ENCODE measurements at places on chromosomes 6 and 20.
A peak's percentile ranks its signal among the peaks of the same experiment; 100 is the strongest.

- DNase-seq: peak; percentile 15
These were observed 161.4 kb downstream of the FOXC1 start for GRCh38 chr6:1770968-1771723.

DNA sequence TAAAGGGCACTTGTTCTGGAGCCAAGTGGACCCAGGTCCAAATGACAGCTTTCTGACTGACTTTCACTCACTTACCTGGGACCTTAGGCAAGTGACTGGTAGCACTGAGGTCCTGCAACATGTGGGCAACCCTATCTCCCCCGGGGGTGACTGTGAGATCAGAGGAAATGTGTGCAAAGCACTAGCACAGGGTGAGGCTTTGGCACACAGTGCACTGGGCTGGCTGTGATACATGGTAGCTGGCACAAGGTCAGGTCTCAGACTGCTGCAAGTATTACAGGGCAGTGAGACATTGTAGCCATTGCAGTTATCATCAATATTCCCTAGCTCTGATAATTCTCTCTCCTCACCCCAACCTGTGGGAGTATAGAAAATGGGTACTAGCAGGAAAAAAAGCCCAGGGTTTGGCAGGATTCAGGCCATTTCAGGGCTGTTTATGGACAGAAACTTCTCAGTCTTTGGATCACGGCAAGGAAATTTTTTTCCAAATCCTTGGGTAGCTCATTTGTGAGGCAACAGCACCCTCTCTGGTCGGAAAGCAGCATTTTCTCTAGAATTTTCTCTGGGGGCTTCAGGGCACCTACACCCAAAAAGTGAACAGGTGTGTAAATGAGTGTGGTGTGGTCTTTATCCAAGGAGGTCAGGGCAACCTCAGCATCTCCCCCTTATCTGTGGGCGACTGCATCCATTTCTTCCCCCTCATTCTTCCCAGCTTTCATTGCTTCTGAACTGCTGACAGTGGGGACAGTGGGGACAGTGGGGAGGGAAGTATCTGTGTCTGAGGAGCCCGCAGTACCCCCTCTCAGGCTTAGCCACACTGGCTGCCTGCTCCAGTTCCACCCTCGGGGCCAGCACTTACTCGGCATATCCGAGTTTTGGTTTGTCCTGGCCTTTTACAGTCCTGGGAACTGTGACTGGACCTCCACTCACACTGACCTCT lies 148.7 kb upstream of the PHACTR3 start:
- no peak for DNase-seq

GRCh38 chr6:90072501-90072900 lies 178.2 kb downstream of the GJA10 start:
- no peak for DNase-seq

GRCh38 chr6:96836631-96837080 lies 621 bp downstream of the GPR63 start:
- DNase-seq: no peak

DNA sequence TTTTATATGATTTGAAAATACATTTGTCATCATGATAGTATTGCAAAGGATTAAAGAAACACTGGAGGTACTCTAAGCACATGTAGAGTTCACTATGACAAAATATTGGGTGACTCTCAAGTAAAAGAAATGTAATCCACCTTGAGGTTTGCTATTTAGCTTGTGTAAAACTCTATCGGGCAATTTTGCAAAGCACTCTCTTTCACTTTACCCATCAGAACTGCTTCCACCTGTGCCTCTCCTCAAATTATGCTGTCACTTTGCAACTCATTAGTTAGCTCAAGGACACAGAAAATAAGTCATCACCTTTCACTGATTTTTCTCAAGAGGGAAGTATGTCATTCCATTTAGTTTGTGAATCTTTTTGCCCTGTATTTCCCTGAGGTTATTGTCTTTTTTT lies 14.0 kb downstream of the TRDN start:
- no peak for DNase-seq

DNA sequence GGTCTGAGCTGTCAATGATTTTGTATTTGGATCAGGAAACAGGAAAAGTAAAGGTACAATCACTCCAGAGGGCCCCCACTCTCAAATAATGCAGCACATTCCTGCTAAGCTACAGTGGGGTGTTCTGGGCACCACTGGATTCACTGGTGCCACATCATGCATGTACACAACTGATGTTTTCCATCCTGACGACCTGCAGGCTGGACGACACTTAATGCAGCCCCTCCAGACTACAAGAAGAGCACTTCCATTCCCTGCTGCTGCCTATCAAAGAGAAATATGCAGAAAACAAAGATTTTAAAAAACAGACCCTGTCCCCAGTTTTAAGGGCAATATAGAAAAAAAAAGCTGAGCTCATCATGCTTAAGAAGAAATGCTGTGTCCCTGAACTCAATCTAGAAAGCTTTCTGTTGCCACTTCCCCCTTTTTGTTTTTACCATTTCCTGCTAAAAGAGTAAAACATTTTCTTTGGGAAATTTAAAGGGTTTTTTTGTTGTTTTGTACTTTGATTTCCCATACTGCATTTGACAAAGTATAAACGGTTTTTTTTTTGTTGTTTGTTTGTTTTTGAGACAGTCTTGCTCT lies 35.5 kb downstream of the ABHD12 start:
- DNase-seq: no peak

DNA sequence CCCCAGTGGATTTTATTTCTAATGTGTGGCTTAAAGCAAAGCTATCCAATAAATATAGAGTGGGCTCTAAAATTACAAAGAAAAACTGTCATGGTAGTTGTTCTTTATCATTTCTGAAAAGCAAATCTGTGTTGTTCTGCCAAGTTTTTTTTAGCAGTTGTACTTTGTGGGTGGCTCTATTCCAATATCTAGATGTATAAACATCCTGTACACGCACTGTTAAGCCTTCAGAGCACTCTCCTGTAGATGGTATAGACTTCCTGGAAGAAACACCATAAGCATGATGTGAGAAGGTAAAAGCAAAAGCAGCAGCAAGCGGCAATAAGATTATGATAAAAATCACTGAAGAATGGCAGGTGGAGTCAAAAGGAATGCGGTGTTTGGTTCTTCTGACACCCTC lies 21.5 kb upstream of the TMEM30A start:
- DNase-seq: no peak

- no peak for DNase-seq
These were observed 53.7 kb upstream of the TMX4 start for GRCh38 chr20:8073024-8073832.

- no peak for DNase-seq
These were observed 82.5 kb upstream of the CTNNBL1 start for GRCh38 chr20:37611346-37611745.

- no peak for DNase-seq
These were observed 175.4 kb upstream of the ZNF217 start for GRCh38 chr20:53769041-53769440.

- DNase-seq: no peak
These were observed 15.7 kb upstream of the FAM83C start for GRCh38 chr20:35307666-35308653.

- DNase-seq: no peak
These were observed 2.5 kb upstream of the SRSF12 start for GRCh38 chr6:89120371-89120770.

GRCh38 chr6:24060982-24061754 lies 64.8 kb upstream of the NRSN1 start:
- DNase-seq: no peak

DNA sequence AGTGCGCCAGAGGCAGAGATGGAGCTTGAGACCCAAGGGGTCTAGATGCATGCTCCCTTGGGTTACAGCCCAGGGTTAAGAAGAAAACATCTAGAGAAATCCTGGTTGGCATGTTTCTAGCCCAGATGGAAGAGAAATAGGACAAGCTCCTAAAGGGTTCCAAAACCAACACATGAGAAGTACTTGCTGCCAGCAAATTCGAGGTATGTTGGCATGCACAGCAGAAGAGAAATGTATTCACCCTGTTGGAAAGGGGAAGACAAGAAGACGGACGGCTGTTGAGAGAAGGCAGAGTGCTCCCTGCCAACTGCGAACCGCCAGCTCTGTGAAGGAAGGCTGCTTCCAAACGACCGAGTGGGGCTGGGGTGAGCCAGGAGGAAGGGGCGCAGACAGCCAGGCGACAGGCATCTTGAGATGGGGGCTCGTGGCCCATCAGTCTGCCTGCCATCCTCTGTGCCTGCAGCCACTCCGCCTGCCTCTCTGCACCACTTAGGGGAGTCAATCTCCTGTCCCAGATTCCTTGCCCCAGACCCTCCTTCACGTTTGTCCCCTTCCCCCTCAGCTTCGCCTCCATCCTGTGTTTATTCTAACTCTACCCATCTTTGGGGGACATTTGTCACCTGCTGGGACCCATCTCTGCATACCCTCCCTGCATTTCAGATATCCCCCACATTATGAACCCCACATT lies 249.2 kb downstream of the CDC5L start:
- no peak for DNase-seq

DNA sequence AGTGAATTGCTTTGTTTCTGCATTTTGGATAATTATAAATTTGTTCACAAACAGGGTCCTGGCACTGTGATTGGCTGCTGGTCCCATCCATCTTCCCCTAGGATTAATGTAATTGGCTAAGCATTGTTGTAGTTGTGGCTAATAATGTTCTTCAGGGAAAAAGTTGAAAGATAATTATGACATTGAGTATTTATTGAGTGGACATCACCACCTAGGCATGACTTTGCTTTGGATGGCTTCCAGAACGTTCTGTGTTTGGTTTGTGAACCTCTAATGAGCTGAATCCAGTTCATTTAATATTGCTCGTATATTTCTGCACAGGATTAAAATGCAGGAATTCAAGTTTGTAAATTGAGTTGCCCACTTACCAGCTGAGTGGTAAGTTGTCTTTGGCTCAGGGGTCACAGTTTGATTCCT lies 55.1 kb downstream of the ARID1B start:
- DNase-seq: no peak

DNA sequence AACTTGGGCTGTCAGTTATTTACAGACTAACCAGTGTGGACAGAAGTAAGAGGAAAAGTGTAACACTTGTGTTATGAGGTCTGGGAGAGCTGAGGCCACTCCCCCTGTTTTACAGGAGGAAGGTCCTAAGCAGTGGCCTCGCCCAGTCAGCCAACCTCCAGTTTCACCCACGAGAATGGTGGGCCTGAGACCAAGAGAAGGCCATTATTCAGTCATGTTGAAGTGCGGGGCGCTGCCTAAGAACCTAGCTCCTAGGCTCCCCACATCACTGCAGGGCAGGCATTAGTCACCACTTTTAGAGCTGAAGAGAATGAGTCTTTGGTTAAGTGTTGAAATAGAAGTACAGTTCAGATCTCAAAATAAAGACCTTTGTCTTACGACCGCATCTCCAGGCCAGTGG lies 27.9 kb downstream of the CDYL start:
- no peak for DNase-seq

DNA sequence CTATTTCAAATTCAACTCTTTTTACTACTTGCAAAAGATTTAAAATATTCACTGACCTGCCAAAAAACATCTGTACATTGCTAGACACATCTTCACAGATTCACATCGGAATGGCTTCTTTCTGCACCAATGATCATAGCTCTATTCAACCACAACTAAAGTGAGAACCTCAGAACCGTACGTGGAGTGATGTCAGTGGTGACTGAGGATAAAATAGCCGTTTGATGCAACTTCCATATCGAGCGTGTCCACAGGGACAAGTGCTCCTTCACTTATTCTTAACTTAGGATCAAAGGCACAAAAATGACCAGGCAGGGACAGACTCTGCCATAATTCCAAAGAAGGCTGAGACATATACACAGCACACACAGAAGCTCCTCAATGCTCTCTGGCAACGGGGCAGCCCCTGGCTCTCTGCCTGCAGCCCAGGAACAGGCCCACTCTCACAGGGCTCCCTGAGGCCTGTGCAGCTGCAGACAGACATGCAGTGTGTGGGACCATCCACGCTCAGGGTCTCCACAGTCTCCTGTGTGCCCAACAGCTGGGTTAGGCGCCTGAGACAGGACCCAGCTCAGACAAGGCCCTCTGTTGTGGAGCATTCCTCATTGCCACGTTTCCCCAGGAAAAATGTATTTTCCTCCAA lies 22.8 kb downstream of the FYN start:
- DNase-seq: no peak

DNA sequence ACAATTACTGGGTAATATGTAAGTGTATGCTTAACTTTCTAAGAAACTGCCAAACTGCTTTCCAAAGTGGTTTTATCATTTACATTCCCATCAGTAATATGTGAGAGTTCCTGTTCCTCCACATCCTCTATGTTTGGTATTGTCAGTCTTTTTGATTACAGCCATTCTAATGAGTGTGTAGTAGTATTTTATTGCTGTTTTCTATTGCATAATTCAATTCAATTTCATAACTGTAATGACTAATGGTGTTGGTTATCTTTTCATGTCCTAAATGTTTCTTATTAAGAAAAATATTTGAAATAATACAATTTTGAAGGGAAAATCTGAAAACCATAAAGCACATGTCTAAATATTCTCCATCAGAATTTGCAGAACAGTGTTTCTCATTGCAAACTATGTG lies 119.3 kb downstream of the MAP3K7 start:
- DNase-seq: no peak

DNA sequence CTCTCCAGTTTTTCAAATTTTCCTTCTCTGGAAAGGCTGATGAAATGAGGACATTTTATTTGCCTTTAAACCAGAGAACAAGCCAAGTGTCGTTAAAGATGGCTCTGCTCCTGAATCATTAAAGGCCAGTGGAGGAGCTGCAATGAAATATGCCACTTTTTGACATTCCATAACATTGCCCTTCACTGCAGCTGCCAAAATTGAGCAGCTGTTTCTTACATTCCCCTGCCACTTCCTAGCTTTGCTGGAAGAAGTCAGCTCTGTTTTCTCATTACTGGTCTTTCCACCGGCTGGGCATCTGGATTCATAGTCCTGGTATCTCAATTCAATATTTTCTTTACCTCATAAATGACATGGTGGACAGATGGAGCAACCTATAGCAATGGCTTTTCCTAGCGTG lies 45.5 kb upstream of the NRN1 start:
- DNase-seq: no peak
